ENCODE measurements at places on chromosomes 7 and 10.

DNA sequence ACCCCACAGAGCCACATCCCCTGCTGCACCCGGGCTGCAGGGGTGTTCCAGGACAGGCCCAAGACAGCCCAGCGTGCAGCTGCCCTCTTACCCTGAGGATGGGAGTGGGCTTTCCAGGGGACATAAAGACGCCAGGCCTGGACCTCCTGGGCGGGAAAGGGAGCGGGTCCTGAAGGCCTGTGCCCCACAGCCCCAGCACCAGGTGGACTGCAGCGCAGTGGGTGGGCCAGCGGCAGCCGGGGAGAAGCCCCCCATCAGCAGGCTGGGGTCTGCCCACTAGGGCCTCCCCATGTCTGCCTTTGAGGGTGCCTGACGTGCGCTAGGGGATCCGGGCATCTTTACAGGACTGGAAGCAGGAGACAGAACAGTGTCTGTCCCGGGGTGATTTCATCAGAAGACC is 22.6 kb upstream of the ZNF735 start:
- no peak for DNase-seq

- DNase-seq: peak; percentile 50
Measured at GRCh38 chr7:126213876-126214275, 1038.9 kb downstream of the GRM8 start.

DNA sequence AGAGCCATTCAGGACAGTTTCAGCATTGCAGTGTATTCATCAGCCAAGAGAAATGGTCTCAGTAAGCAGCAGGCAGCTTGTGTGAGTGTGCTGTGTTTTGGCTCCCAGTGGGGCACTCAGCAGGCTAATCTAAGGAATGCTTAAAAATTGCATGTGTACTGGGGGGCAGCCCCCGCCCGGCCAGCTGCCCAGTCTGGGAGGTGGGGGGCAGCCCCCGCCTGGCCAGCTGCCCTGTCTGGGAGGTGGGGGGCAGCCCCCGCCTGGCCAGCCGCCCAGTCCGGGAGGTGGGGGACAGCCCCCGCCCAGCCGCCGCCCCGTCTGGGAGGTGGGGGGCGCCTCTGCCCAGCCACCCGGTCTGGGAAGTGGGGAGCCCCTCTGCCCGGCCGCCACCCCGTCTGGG is 116.2 kb downstream of the GRID1 start:
- no peak for DNase-seq

DNA sequence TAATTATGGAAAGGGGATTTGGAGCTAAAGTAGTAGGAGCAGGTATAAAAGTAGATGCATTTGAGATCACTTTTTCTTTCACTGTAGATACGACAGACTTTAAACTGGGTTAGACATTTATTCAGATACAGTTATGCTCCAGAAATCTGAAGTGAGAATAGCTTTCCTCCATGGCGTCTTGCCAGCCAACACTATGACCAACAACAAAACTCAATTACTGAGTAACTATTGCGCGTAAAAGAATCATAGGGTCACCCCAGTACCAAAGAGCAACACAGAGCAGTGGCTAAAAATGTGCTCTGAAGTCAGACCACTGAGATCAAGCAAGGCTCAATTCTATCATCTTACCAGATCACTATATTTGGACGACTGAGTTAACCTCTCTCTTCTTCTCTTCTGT is 262.5 kb upstream of the SORCS1 start:
- DNase-seq: no peak

GRCh38 chr7:141302617-141303016 is 228.8 kb downstream of the TMEM178B start:
- DNase-seq: no peak

- no peak for DNase-seq
Measured at GRCh38 chr10:26391701-26392695, 46.1 kb upstream of the APBB1IP start.

DNA sequence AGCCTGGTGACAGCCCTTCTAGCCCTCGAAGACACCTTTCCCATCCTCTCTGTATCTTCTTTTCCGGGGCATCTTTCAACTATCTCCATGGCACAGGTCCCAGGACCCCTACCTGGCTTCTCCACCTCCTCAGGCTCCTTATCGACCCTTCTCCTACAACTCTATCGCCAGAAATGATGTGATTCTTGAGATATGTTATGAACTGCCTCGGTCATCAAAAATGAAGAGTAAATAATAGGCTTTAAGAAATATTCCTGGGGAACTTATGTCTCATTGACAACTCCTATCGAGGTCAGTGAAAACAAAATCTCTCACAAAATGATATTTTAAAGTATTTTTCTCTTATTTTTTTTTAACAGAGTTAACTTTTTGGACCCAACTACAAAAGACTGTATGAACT is 405.5 kb upstream of the SHH start:
- no peak for DNase-seq

DNA sequence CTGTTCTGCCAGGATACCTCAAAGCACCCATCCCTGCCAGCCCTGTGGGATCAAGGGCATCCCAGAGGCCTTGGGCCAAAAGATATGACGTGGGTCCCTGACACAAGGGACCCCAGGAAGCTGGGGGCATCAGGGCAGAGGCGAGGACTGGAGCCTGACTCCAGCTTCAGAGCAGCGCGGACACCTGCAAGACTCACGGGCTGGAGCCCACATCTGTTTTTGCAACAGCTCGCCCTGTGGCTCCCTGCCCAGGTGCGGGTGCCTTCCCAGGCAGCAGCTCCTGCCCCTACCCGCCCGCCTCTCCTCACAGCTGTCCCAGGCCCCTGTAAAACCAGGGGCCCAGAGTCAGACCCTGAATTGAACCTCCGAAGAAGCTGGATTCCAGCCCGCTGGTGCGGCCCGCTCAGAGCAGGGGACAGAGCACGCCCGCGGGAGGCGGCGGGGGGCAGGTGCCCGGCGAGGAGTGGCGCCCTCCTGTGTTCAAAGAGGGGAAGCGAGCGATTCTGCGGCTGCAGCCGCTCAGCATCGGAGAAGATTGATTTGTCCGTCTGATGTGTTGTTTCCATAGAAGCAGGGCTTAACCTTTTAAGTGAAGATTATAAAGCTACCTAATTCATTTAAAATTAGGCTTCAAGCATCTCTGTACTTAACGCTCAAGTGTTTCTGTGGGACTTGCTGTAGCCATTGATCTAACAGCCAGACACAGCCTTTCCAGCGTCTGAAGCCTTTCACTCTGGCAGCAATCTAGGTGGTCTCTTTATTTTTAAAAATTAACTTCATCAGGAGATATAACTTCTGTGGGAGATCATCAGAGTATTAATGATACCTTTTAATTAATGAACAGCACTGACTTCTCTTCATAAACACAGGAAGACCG is 88.4 kb downstream of the BEND7 start:
- peak; percentile 63 for DNase-seq

GRCh38 chr10:133388236-133388972 is 5.6 kb upstream of the MTG1 start:
- DNase-seq: peak; percentile 41

DNA sequence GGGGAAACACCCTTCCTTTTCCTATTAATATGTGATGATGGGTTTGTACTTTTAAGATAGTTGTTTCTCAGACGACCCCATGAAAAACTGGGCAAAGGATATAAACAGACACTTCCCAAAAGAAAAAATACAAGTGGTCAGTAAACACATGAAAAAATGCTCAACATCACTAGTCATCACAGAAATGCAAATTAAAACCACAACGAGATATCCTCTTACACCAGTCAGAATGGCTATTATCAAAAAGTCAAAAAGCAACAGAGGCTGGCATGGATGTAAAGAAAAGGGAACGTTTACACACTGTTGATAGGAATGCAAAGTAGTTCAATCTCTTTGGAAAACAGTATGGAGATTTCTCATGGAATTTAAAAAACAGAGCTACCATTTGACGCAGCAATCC is 111.4 kb upstream of the ZEB1 start:
- DNase-seq: peak; percentile 25

Data from ELR (cell line).